Activated CD4-positive, alpha-beta T cell treated with anti-CD3 and anti-CD28 coated beads, Interleukin-2, amount 50 U/mL, for 16 hours (primary cell): ENCODE measurements at places on chromosomes 16 and 17.

DNA sequence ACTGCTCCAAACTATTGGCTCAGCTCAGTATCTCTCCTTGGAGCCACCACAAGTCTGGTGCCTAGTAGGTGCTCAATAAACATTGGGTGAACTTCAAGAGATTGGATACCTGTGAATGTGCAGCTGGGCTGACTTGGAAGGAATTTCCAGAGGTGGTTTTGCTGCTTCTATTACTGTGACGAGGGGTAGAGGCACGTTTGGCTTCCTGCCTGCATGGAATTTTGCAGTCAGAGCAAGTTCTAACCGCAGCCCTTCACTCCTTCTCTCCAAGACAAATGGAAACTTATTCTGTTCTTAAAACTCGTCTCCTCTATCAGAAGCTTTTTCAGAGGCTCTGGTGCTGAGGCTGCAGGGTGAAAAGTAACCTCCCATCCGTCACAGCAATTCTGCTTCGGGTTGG is 342.5 kb downstream of the CPPED1 start:
- DNase-seq: no peak

DNA sequence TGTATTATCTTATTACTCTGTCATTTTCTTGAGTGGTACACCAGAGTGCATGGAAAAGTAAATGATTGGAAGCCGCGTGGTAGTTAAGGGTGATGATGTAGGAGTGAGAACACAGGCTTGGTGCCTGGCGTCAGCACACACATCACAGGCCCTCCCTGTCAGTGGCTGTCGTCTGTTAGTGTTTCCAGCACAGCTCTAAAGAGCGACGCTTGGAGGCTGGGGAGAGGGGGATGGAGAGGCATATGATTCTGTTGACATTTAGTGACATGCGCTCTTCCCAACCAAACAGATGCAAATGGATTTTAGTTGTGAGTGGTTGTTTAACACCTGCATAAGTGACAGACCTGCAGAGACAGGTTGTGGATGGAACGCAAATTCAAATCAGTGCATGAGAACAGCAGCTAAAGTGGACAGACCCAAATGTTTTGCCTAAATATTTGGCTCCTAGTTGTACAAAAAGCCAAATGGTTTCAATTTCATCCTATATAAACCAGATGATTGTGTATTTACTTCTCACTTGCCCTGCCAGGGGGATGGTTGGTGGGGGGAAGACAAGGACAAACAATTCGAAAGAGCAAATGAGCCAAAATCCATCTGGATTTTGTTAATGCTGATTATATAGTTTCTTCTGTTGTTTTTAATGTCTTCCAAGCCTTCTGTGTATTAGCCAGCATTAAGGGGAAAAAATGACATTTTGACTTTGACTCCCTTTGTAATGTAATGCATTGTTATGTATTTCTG is 222.3 kb downstream of the WWOX start:
- DNase-seq: no peak

- DNase-seq: no peak
Observed at GRCh38 chr16:76210157-76210556, 67.0 kb upstream of the CNTNAP4 start.

- DNase-seq: no peak
Observed at GRCh38 chr17:68450801-68451200, 6.5 kb downstream of the WIPI1 start.
